ENCODE measurements at places on chromosomes 7 and 10.

DNA sequence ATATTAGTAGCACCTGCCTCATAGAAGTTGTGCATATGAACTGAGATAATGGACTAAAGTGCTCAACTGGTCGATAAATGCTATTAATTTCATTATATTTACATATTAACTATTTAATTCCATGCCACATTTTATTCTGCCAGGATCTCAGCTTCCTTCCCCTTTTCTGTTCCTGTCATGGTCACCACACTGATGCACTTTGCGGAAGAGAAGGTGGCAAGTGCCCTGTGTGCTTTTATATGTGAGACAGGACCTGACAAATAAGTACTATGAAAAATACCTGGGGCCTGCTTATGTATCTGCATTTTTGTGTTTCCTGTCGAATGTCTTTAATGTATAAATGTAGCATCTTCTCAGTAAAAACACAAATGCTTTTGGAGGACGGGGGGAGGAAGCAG, 12.2 kb downstream of the ATP6V0E2 start:
- DNase-seq: no peak

GRCh38 chr7:144410441-144410840, 6.9 kb upstream of the NOBOX start:
- DNase-seq: no peak

DNA sequence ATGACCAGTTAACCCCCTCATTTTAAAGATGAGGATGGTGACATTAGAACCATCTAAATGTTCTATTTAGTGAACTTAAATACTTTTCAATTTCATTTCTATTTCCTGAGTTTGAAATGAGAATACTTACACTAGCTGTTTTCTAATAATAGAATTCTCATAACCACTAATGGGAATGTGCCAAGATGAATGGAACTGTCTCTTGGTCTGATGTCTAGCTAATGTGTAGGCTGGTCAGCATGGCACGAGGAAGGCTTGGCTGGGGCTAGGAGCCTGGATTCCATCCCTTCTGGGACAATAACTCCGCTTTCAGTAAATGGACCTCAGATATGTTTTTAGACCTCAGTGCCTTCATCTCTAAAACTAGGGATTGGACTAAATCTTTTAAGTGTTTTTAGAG, 185.8 kb upstream of the NRP1 start:
- no peak for DNase-seq

GRCh38 chr7:21903020-21903786, 42.5 kb downstream of the CDCA7L start:
- DNase-seq: no peak

DNA sequence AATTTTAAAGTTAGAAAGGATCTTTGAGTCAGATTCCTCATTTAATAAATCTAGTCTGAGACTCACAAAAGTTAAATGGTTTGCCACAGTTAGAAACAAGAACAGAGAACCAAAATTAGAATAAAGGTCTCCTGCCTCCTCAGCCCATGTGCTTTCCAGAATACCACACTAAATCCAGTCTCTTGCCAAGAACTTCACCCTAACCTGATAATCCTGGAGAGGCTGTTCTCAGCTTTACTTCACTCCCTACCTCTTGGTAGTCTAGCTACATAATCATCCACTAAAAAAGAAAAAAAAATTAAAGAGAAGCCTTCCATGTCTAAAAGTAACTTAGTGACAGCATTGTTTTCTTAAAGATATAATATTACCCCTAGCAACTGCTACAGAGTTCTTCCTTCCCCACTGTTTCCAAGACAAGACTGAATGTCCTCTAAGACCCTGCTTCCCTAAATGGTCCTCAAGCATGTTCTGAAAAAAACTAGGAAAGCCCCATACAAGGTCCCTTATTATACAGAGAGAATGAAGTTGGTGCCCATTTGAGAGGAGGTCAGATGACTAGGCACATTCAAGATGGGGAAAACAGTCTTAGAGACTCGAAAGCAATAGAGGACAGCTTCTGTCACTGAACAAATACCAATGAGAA, 56.8 kb downstream of the ZNF438 start:
- no peak for DNase-seq

DNA sequence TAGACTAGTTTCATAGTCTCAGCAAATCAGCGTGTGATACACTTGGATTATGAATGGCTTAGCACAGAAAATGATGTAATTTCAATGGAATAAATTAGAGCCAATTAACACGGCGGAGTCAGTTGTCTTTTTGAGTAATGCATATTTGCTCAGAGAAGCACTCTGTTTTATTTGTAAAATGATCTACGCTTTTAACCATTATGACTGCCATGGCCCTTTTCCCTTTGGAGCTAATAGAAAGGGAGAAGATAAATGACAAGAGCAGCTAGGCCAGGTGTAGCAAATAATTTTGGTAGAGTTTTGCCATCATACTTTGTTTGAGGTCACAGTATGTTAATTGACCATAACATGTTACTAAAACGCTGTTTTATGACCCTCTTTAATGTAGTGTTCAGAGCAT, 86.8 kb downstream of the GPR158 start:
- no peak for DNase-seq

GRCh38 chr10:46541735-46542566, 14.5 kb downstream of the GPRIN2 start:
- DNase-seq: no peak

DNA sequence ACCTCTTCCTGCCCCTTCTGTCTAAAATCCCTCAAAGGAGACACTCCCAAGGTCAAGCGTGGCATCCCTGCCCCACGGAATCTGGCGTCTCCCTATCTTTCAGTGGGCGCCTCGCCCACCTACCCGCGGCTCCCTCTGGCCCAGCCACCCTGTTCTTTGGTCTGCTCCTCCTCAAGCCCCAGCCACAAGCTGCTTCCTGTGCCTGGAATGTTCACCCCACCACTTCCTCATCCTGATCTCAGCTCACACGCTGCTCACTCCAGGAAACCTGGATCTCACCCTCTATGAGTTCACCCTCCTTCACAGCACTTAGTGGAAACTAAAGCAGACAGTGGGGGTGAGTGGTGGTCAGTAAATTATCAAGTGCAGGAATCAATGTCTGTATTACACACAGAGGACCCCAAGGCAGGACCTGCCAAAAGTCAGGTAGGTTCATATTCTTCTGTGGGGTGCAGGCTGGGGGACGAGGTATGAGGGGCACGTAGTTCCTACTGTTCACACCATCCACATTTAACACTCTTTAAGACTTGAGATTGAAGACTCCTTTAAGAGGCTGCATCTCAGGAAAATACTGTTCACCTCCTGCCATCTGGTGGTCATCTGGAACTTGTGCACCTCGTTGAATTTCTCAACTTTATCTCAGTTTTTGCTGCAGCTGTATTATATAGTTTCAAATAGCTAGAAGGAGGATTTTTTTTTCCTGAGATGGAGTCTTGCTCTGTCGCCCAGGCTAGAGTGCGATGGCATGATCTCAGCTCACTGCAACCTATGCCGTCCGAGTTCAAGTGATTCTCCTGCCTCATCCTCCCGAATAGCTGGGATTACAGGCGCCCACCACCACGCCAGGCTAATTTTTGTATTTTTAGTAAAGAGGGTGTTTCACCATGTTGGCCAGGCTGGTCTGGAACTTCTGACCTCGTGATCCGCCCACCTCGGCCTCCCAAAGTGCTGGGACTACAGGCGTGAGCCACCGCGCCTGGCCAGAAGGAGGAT, 166.6 kb downstream of the ARHGAP21 start:
- DNase-seq: no peak

DNA sequence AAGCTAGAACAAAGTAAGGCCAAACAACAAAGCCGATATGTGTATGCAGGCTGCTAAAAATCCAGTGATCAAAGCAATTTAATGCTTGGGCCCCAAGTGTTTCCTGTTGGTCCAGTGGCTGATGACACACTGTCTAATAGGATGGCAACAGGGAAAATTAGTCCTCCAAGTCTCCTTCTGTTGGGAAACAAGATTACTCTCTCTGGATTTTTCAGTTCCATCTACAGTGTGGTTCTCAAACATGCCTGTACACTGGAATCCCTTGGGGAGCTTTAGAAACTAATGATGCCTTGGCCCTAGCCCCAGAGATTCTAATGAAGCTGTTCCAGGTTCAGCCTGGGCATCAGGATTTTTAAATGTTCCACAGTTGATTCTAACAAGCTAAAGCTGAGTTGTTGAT, 198.7 kb downstream of the AHR start:
- DNase-seq: no peak

- DNase-seq: no peak
These were observed 171.7 kb upstream of the PFKP start for GRCh38 chr10:2895594-2896196.

GRCh38 chr10:130743751-130744271, 567.7 kb downstream of the TCERG1L start:
- no peak for DNase-seq

DNA sequence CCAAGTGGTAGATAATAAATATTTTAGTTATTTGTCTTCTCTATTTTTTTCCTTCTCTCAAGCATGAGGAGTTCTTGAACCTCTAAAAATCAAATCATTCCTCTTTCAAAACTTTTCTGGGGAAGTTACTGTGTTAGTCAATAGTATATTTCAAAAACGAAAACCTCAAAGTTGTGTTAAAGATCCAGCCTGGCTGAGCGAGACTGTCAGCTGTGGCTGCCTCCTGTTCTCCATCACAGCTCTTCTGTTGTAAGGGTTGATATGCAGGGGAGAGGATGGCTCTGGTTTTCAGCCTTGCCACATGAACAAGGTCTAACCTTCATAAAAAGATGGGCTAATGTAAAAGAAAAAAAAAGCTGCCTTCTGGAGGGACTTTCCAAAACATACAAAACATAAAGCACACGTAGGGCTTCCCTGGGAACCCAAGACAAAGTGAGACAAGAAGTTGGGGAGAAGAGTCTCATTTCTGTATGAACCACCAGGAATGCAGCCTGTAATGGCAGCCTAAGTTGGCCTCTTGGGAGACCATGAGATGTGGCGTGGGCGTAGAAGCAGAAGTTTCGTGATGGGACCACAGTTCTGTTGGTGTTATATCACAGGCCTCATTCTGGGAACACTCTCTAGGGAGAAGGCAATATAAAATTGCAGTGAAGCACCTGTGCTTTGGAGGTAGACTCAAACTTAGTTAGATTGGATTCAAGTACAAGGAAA, 77.9 kb upstream of the FHIP2A start:
- no peak for DNase-seq

DNA sequence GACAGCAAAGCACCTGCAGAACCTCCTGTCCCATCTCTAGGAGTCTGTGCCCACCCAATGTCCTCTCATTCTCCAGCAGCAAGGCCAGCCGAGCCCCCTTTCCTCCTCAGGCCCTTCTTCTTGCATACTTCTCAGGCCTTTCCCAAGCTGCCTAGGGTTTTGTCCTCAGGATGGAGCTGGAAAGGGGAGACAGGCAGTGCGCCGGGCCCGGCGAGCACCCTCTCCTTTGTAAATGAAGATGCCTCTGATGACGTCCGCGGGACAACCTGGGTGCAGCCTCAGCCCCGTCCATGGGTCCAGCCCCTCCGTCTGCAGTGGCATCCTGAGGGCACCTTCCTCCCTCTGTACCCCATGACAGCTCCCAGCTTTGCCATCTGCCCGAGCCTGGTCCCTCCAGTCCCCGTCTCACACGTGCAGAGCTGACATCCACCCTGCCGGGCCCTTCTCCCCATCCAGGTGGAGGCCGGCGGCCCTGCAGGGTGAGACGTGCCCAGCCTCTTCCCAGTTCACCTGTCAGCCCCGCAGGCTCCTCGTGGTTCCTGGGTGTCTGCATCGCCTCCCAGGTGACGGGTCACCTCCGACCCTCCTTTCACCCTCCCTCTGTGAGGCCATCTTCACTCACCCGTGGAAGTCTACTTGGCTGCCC, 36.4 kb downstream of the JAKMIP3 start:
- DNase-seq: no peak

DNA sequence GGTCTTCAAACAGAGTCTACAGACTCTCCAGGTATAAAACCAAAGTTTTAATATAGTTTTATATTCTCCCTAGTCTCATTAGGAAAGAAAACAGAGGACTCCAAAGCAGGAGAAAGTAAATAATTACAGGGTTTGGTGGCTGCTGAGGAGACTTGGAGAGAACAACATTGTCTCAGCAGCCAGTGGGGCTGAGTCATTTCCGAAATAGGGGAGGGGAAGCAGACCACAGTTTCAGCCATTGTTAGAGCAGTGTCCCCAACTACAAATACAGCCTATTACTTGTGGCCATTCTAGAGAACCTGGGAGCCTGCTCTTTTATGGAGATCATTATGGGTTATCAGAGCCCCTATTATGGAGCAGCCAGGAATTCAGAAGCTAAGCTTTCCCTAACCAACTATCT, 44.2 kb upstream of the A1CF start:
- DNase-seq: no peak

GRCh38 chr10:8057636-8058273, 3.3 kb downstream of the GATA3 start:
- no peak for DNase-seq

DNA sequence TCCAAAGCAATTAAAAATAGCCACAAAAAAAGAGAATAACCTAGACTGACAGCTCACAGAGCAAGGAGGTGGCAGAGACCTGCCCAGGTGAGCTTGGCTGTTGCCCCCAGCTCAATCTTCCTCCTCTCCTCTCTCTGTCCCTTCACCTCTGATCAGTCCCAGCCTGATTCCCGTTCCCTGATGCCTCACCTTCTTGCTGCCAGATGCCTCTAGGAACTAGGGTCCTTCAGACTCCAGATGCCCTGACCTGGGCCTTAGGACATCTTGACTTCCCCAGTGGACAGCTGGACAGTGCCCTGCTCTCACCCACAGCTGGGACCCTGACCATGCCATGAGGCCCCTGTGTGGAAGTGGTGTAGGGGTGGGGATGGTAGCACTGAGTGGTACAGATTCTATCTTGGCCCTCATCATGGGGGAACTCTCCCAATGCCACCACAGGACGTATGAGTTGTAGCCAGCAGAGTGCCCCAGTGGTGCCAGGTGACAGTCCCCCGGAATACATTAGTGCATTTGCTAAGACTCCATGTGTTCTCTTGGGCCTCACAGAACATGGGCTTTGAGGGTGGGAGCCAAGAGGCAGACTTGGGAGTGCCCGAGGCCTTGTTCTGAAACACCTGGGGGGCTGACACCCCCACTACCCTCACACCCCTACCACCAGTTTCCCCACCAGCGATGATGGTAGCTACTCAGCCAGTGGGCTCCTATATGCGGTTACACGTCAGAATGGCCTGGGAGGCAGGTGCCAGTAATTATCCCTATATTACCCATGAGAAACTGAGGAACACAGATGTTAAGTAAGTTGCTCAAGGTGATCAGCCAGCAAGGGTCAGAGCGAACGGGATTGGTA, 2.0 kb downstream of the DEPP1 start:
- no peak for DNase-seq

DNA sequence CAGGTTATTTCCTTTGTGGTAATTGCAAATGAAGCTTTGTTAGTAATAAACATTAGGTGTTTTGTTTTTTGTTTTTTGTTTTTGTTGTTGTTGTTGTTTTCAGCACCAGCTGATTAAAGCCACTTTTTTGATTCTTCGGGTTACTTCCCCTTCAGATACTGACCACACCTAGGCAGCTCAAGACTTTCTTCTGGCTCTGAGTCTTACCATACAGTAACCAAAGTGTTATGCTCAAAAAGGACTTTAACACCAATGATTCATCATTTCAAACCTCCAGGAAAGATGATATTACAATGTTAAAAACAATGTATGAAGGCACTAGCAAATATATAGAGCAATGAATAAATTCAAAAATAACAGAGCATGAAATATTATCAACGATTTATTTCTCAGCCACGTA, 265.2 kb upstream of the SP8 start:
- no peak for DNase-seq

- no peak for DNase-seq
These were observed 5.7 kb downstream of the PPIF start for GRCh38 chr10:79353000-79353406.

Measured in stimulated activated CD4-positive, alpha-beta T cell treated with anti-CD3 and anti-CD28 coated beads, Interleukin-1b, Interleukin-23, amount 100 ng/mL, for 1 hour (primary cell).